ENCODE measurements at places on chromosomes 16 and 17. TPM values are rescaled to one million over a fixed set of nuclear protein-coding genes. Genes with fewer than 3 reads are reported as not detected.

DNA sequence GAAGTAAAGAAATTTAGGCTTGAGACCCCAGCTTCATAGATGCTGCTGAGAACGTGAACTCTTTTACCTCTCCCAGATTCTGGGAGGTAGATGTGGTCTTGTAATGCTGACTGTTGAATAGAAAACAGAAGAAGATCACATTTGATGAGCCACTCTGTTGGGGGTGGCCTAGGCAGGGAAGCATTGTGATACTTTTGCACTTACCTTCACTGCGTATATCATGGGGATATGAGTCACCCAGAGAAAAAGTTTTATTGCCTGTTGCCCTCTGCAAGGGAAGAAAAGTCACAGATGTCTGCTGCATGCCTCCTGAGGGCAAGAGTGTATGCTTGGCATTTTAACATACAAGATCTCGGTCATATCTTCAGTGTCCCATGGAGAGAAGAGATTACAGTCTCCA, 365.4 kb downstream of the SNX29 start:
- DNase-seq, result no peak

- DNase-seq, result no peak
Observed at GRCh38 chr16:50864386-50864785, 122.5 kb downstream of the CYLD start.

Gene SLC9A5
- polyA plus RNA-seq, result 3.6 TPM

DNA sequence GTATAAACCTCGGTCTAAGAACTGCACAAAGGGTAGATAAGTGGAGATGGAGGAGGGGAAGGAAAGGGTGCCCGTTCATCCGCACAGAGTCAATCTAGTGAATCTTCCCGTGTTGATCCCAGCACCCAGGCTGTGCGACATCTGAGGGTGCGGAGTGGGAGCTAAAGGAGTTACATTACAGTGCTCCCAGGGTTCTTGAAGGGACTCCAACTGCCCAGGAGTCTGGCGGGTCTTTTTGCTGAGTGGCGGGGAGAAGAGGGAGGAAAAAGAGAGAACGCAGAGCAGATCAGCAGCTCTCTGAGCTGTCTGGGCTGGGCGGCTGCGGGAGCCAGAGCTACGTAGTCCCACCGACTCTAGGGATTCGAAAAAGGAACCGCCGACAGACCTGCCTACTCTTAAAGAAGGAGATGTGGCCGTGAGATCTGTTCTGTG, 1.6 kb upstream of the CA10 start:
- no peak for DNase-seq

GRCh38 chr17:1928976-1929375, 96.2 kb downstream of the RTN4RL1 start:
- DNase-seq, result no peak

Gene COX10
- 19.8 TPM for polyA plus RNA-seq

DNA sequence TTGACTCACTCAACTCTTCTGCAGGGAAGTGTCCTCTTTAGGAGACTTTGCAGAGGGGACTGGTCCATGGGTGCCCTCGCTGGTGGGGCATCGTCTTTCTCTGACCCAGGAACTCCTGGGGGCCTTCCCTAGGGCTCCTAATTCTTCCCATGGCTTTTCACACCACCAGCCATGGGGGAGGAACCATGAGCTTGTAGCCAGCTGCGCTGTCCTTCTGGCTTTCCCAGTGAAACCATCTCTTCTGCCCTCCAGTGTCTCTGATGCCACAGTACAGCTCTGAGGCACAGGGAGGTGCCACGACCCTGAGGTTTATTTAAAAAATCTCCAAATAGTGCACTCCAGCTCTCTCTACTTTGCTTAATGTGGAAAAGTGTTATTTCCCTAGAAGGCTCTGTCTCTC, 78.6 kb downstream of the SDR42E1 start:
- no peak for DNase-seq

DNA sequence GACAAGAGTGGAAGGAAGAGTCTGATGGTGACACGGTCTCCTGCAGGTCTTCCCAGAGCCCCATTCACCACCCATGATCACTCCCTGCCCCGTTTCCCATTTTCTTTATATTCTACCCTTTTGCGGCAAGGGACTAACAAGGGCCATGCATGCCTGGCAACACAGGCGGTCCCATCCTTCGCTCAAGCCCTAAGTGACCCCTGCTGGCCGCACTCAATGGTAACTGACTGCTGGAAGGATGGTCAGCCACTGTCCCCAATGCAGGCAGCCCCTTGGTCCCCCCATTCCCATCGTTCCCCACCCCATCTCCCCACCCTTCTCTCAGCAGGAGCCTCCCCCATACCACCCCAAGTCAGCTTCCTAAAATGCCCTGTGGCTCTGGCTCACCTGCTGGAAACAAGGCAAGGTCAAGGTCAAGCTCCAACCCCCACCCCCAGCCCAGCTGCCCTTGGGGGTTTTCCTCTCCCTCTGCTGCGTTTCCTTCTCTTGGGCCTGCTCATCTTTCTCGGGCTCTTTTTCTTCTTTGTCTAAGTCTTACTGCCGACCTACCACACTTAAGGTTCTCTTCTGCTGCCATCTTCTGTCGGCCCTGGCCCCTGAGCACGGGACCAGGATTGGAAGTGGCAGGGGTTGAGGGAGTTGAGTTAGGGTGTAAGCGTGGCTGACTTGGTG, 116.0 kb downstream of the RPTOR start:
- DNase-seq, result no peak
